Activated CD8-positive, alpha-beta memory T cell treated with anti-CD3 and anti-CD28 coated beads for 1 hour (primary cell): ENCODE measurements at places on chromosomes 3 and 15.

- no peak for DNase-seq
Observed at GRCh38 chr3:169402672-169403360, 260.7 kb downstream of the MECOM start.

DNA sequence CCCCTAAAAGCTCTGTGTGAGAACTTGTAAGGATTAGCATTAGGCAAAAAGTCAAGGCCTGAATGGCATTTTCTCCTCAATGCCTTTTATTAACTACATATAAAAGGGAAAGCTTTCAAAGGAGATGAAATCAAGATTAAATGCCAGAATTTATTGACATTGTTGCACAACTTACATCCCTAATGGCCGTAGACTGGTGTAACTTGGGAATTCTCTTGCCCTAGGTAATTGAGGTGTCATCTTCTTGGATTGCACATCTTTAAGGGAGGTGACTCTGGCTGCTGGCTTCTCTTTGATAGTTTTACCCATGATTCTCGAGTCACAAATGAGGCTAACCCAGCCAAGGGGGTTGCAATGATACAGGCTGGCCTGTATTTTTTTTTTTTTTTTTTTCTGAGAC lies 249.1 kb downstream of the TBL1XR1 start:
- no peak for DNase-seq

DNA sequence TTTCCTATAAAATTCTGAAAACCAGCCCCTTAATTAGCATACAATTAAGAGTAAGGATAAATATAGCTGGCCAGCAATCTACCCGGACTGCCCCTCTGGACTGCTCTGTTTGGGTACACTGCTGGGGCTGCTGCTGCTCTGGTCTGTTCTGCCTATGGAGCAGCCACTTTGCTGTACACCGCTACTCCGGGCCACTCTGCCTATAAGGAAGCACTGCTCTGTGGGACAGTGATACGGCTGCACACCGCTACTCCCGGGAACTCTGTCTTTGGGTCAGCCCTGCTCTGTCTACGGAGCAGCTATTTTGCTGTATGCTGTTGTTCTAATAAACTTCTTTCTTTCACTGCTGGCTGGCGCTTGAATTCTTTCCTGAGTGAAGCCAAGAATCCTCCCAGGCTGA lies 316.5 kb upstream of the PLSCR5 start:
- DNase-seq = no peak

DNA sequence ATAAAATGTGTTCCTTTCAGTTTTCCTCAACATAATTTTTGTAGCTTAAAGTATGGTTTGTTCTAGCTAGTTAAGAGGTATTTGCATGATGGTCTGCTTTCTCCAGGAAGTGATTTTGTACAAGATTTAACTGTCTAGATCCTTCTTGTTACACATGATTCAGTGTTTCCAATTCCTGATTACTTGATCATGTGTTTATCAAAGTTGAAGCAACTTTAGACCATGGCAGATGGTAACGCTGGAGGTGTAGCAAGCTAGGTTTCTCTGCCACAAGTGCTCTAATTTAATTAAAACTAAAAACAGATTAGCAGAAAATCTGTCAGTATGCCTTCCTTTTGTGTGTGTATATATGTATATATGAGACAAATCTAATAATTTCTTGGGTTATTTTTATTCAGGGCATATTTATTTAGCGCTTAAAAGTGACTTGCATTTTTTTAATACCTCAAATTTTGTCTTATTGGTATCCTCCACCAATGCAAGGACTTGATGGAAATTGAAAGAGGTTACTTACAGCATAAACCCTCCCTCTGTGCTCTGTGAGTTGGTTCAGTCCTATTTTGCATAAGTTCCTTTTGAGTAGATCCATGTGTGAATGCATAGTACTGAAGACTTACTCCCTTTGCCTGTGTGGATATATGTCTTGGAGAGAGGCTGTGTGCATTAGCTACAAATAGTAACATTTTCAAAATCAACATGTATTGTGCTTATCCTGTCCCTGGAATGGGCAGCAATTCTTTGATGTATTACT lies 157.3 kb upstream of the CGNL1 start:
- DNase-seq = no peak

GRCh38 chr15:41597787-41598186 lies 38.8 kb downstream of the TYRO3 start:
- no peak for DNase-seq

GRCh38 chr3:14540821-14541385 lies 761 bp upstream of the GRIP2 start:
- no peak for DNase-seq

GRCh38 chr3:141655801-141656200 lies 82.3 kb upstream of the RNF7 start:
- no peak for DNase-seq

GRCh38 chr3:36988356-36988755 lies 4.6 kb downstream of the EPM2AIP1 start:
- no peak for DNase-seq

DNA sequence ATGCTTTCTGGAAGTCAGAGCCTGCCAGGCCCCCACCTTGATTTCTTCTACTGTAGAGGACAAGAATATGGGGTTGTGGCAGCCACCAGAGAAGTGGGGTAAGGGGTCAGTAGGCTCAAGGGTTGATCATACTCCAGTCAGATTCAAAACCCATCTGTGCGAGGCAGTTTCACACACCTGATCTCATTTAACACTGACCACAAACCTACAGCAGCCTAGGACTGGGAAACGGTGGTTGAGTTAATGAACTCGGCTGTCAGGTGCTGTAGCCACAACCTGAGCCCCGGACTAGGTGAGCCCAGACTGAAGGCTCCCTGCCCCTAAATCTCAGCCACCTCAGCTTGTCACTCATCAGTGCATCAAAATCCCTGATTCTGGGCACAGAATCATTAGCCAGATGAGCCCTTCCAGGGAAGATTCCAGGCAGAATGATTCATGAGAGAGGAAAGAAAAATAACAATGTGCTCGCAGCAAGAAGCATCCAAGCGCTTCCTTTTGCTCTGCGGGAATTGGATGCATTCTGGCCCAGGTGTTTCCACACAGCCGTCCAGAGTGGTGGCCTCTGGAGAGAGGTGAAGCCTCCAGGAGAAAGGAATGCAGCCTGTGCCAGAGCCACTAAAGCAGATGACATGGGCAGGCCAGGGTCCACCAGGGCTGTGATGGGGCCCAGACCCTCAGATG lies 102.1 kb downstream of the SRGAP3 start:
- DNase-seq = no peak

GRCh38 chr3:101038393-101038792 lies 45.2 kb upstream of the ABI3BP start:
- DNase-seq = no peak

DNA sequence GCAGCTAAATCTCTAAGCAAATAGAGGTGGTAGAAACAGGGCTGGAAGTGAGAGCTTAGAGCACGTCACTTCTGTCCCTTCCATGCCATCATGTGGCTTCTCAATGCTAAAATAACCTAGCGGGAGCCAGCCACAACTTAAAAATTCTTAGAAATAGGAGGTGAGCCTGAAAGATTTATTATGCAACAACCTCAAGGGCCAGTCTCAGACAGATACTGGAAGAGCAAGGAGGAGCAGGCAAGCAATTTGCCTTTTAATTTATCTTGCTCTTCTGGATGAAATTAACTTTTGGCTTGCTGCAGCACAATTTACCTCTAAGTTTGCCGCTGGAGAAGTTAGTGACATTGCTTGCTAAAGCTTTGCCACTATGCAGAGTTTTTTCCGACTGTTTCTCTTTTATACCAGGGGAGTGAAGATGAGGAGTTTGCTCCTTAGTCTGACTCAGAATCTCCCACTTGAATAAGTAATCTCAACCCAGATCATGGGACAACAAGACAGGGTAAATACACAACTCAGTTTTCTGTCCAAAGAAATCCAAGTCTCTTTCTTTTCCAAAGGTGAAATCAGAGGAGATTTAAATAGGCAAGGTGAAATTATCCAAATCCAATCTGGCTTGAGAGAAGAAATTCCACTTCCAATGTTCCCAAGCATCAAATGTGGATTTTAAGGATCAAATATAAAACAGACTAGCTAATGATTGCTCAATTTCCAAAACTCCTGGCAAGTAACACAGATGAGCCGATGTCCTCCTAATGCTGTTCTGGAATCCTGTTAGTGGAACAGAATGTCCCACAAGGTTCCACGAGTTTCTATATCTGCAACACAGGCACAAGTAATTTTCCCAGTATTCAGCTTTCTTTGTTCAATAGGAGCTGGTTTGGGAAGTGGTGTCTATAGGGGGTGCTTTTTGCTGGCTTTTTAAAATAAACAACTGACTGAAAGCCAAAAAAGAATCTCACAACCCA lies 329.4 kb upstream of the RORA start:
- DNase-seq = no peak

DNA sequence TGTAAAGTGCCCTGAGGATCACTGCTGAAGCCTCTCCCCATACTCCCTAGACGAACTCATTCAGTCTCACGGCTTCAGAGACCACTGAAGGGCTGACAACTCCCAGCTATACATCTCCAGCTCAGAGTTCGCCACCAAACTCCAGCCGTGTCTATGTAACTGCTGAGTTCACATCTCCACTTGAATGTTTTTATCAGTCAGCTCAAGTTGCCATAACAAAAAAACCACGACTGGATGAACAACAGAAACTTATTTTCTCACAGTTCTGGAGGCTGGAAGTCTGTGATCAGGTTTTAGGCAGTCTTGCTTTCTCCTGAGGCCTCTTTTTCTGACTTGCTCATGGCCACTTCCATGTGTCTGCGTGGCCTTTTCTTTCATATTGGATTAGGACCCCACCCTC lies 223.0 kb upstream of the LRRFIP2 start:
- DNase-seq = no peak

GRCh38 chr3:43363621-43364266 lies 77.4 kb downstream of the SNRK start:
- DNase-seq = no peak

DNA sequence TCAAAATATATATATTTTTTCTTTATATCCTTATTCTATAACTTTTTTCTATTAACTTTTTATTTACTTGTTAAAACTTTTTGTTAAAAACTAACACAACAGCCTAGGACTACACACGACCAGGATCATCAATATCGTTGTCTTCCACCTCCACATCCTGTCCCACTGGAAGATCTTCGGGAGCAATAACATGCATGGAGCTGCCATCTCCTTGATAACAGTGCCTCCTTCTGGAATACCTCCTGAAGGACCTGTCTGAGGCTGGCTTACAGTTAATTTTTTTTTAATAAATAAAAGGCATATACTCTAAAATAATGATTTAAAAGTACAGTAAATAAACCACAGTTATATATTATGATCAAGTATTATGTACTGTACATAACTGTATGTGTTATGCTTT lies 58.9 kb downstream of the SFMBT1 start:
- no peak for DNase-seq

DNA sequence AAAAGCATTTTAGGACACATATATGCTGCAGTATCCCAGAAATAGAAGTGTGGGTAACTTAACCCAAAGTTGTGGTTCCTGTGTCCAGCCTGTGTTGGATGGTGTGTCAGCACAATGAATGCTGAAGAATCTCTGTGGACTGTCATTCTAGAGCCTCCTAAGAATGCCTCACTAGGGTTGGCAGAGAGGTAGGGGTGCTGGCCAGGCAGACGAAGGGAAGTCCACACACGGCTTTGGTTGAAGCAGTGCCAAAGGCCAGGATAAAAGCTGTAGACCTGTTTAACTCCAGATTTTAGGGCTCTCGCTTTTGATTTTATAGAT lies 43.7 kb upstream of the TIPARP start:
- DNase-seq = no peak

DNA sequence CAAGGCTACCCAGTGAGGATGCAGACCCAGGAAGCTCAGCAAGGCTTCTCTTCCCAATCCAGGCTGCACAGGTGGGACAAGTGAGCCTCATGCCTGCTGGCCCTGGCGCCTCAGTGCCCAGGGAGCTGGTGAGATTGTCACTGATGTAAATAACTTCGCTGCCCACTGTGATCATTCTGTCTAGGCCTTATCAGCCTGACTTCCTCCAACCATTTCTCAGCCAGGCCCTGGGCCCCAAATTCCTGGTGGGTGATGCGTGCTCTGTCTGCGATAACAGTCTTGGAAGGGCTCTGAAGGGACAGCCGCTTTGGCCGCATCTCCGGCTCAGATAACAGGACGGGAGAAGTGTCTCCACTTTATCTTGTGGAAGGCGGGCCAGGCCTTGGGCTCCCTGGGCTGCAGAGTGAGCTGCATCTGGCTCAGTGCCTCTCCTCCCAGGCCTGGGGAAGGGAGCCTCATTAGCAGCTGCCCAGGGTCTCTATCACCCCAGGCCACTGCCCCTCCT lies 2.2 kb upstream of the FBLN2 start:
- no peak for DNase-seq

- peak; percentile 11 for DNase-seq
Observed at GRCh38 chr3:138114988-138115971, at the start of gene DZIP1L. Gene DZIP1L, minus strand, starts transcription at chr3:138115608. Its CDS starts 11,637 bp downstream, at chr3:138103971.

DNA sequence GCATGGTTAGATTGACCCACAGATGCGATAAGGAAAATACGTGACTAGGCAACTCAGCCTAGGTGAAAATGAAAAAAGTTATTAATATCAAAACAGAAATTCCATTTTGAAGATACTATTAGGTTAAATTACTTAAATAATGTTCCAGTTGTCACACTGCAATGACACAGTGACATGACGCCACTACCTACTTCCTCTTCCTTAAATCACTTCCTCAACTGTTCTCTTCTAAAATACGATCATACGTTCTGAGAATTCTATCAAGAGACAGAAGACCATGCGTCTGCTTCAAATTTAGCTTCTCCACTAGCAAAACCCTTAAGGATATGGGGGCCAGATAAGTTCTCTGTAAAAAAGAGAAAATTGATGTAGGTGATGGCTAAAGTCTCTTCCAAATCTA lies 18.2 kb downstream of the CMTM6 start:
- no peak for DNase-seq

- no peak for DNase-seq
Observed at GRCh38 chr15:78605201-78605600, 15.6 kb downstream of the CHRNA3 start.

DNA sequence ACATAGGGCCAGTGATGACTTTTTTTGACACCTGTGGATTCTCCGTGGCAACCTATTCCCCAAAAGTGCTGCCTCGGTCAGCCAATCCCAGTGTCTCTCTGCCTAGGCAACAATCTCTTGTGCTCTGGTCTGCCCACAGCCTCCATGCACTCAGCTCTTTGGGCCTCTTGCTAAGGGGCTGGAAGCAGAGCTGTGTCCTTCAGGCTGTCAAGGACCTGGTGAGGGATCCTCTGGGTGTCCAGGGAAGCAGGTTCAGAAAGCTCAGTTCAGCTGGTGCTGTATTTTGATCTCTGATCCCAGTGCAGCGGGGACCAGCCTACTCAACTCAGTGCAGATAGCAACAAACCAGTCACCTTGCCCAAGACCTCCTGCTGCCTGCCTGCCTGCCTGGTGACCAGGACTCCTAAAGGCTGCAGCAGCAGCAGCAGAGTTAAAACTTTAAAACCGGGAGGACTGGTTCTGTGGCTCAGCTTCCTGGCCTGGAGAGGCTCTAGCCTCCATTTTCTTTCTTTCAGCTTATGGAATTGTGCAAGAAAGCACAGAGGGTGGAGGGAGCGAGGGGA lies 6.2 kb downstream of the PAK6 start:
- DNase-seq = no peak

GRCh38 chr3:117035745-117036144 lies 326.2 kb downstream of the TUSC7 start:
- no peak for DNase-seq
